Neural progenitor cell (in vitro differentiated cells): ENCODE measurements at places on chromosomes 1 and 21. TPM values are rescaled to one million over a fixed set of nuclear protein-coding genes. Genes with fewer than 3 reads are reported as not detected.

DNA sequence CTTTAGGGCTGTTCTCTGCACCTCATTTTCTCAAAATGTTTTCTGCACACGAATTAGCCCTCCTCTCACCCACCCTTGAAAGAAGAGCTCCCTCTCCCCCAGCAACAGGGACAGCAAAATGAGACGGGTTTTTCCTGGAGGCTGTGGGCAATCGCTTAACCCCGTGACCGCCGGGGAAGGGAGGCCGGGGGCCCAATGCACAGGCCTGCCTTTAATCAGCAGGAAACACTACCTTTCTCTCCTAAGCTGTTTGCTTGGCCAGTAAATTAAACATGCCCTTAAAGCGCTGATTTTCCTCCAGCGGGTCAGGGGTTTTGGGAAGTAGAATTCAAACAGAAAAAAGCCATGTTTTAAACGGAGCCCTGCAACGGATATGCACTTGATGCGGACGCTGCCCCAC lies 114.4 kb downstream of the PRDM16 start:
- DNase-seq, result no peak
- H3K4me3 ChIP-seq, result no peak overlapping the region
- H3K4me1 ChIP-seq, result peaks cover 14% of the 10 kb centered on the region
- H3K27ac ChIP-seq, result no peak overlapping the region

DNA sequence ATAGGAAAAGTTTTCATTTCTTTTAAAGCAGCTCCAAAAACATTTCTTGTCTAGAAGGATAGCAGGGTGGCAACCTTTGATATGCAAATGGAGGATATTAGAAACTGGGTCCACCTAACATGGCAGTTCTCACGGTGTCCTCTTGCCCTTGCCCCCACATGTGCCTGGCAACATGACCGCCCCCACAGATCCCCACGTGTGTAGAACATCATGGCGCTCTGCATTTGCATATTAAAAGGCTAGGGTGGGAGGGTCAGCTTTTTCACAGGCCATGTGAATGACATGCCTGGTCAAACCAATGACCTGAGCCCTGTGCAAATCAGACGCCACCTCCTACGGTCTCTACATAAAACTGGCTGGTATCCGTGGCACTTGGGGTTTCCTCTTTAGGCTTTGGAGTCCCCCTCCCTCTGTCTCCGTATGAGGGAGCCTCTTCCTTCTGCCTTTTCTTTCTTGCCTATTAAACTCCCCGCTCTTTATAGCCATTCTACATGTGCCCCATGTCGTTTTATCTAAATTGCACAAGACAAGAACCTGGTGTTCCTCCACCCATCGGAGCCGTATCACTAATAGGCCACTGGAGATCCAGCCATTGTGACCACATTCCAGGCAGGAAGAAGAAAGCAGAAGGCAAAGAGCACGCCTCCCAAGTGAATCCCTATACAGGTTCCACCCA lies 71.3 kb downstream of the WDR4 start:
- peaks cover 47% of the 10 kb centered on the region for H3K4me1 ChIP-seq
- H3K27ac ChIP-seq, result no peak overlapping the region
- H3K36me3 ChIP-seq, result no peaks in the 10 kb centered on the region
- H3K27me3 ChIP-seq, result no peaks in the 10 kb centered on the region
- DNase-seq, result no peak
- no peak overlapping the region for H3K4me3 ChIP-seq

GRCh38 chr1:224534731-224535130 lies 81.4 kb upstream of the CNIH3 start:
- DNase-seq, result no peak
- H3K27me3 ChIP-seq, result no peaks in the 10 kb centered on the region
- H3K36me3 ChIP-seq, result no peaks in the 10 kb centered on the region
- no peak overlapping the region for H3K27ac ChIP-seq
- no peak overlapping the region for H3K4me3 ChIP-seq
- H3K4me1 ChIP-seq, result no peaks in the 10 kb centered on the region

DNA sequence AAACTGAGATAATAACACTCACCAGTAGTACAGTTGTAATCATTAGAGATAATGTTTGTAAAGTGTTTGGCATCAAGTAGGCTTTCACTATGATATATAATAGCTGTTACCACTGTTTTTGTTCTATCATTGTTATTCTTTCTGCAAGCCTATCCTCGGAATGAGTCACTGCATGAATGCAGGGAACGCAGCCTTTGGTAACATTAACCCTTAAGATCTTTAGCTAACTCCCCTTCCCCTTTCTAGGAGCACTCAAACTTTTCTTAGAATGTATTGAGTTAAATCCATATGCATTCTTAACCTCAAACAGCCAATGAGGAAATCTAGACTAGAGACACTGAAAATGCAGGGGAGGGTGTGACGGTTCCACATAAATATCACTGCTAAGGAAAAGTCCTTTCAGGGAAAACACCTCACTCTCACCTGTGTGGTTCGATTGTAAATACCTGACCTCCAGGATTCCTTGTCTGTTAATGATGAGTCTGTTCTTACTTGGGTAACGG lies 467.3 kb downstream of the SETD4 start:
- no peak for DNase-seq
- H3K27ac ChIP-seq, result no peak overlapping the region
- H3K4me3 ChIP-seq, result no peak overlapping the region
- no peaks in the 10 kb centered on the region for H3K27me3 ChIP-seq

DNA sequence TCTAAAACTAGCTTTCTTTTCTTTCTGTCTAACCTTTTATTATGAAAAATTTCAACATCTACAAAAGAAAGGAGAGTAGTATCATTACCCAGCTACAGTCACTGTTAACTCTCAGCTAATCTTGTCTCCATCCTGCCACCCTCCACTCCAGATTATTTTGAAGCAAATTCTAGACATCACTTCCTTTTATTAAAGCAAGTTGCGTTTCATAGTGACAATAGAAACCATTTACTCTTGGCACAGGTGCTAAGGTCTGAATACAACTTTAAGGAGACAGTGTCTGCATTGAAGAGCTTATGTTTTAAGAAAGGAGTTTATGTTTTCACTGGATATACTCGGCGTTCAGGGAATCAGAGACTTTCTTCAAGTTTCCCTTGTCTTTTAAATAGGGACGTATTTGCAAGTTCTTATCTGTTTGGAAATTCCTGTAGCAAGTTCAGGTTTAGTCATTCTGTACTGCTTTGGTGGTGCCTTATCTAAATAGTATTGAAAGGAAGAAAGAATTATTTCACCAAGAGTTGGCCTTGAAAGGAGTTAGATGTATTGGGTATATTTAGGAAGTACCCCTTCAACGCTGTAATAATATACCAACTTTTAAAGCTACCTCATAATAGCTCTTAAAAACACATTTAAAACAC lies 42.7 kb downstream of the ITSN1 start:
- no peaks in the 10 kb centered on the region for H3K27me3 ChIP-seq
- DNase-seq, result no peak
- no peak overlapping the region for H3K4me3 ChIP-seq
- H3K36me3 ChIP-seq, result no peaks in the 10 kb centered on the region
- H3K4me1 ChIP-seq, result peaks cover 23% of the 10 kb centered on the region

DNA sequence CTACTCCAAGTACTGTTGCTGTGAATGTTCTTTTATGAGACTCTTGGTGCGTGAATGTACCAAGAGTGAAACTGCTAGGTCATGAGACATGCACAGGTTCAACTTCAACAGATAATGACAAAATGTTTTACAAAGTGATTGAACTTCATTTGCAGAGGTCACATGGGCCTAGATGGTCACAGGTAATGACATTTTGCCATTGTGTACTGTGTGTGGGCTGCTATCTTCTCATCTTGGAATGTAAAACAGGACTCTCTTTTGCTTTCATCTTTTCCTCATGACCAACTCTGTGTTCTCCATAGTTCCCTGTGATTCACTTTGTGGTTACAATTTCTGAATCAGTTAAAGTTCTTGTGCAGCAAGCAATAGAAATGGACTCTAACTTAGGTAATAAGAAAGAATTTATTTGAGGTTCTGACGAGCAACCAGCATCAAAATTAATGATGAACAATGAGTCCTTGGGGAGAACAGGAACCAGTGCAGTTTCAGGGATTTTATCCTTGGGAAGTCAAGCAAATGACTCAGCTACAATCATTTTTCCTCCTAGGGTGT lies 16.2 kb upstream of the TSNAX start:
- DNase-seq, result no peak
- H3K4me1 ChIP-seq, result peaks cover 8% of the 10 kb centered on the region
- no peaks in the 10 kb centered on the region for H3K36me3 ChIP-seq
- H3K4me3 ChIP-seq, result no peak overlapping the region

GRCh38 chr1:184988506-184988905 lies 14.2 kb upstream of the NIBAN1 start:
- H3K36me3 ChIP-seq, result no peaks in the 10 kb centered on the region
- H3K27ac ChIP-seq, result no peak overlapping the region
- DNase-seq, result no peak
- H3K27me3 ChIP-seq, result no peaks in the 10 kb centered on the region

- H3K4me3 ChIP-seq, result no peak overlapping the region
- H3K4me1 ChIP-seq, result peaks cover 5% of the 10 kb centered on the region
Measured at GRCh38 chr1:21673277-21673780, 4.2 kb upstream of the RAP1GAP start.

DNA sequence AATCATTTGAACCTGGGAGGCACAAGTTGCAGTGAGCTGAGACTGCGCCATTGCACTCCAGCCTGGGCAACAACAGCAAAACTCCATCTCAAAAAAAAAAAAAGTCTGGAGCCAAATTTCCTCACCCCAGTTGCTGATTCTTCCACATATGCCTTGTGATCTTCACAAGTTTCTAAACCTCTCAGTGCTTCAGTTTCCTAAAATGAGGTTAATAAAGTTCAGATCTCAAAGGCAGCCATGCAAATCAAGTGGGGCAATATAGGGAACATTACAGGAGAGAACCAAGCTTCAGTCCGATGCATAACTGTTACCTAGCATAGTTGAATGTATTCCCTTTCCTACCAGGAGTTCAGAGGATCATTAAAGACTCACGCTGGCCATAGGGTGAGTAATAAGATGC lies 4.8 kb downstream of the ITLN1 start:
- no peak overlapping the region for H3K4me3 ChIP-seq
- H3K4me1 ChIP-seq, result no peaks in the 10 kb centered on the region
- no peak overlapping the region for H3K27ac ChIP-seq

DNA sequence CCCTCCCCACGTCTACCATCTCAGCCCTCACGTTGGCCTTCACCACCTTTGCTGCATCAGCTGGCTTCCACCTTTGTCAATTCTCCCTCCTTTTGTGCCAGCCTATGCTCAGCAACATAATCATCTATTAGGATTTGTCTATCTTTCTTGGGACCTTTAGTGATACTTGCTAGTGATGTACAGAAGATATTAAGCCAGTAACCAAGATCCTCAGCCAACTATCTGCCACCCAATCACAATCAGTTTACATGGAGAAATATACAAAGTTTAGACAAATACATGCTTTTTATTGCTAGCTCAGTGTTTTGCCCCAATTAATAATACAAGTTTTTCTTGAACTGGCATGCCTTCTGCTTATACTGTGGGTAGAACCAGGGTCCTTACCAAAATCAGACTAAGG lies 172.3 kb downstream of the TPR start:
- peaks cover 6% of the 10 kb centered on the region for H3K4me1 ChIP-seq
- H3K36me3 ChIP-seq, result no peaks in the 10 kb centered on the region
- no peak overlapping the region for H3K4me3 ChIP-seq
- no peak overlapping the region for H3K27ac ChIP-seq

DNA sequence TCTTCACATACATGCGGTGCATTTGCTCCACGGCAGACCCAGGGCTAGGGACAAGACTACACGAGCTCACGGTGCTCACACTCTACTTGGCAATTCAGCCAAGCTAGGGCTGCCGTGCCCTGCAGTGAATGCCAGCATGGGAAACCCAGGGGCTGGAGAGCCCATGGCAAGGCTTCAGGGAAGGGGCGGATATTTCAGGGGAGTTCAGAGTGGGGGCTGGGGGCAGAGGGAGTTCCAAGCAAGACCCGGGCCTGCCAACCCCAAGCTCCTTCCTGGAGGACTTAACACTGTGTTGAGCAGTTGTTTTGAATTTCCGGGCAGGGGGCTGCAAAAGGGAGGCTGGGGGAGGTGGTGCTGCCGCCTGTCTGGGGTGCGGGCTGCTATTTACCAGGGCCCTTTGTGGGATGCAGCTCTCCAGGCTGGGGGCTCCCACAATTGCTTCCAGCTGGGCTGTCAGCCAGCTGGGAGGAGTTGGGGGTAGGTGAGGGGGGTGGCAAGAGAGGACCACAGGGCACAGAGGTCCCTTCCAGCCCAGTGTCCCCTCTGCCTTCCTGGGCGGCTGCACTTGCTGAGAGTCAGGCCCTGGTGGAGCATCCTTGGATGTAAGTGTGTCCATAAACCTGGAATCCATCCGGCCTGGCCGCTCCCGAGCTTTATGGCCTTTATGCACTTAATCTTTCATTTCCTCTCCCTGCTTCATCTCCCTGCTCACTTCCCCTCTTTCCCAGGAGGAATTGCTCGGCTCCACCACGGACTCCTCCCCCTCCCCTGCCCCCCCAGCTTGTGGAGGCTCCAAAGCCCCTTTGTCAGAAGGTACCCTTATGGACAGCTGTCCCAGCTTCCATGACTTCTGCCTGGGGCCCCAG lies 55.8 kb upstream of the SSBP3 start:
- DNase-seq, result no peak
- no peak overlapping the region for H3K27ac ChIP-seq
- H3K36me3 ChIP-seq, result no peaks in the 10 kb centered on the region
- no peak overlapping the region for H3K4me3 ChIP-seq

DNA sequence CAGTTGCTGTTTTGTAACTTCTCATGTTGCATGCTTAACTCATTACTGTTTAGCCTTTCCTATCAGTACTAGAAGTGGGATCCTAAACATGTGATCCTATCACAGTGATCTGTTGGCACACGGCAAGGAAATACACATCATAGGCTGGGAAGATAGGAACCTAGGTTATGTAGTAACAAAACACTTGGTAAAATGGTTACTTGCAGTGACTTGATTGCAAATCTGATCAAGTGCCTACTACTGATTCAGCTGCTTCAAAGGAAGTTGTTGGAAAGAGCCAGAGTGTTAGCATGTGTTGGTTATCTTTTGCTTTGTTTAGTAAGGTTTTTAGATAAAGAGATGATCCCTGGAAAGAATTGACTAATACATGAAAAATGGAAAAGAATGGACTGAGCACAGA lies 8.9 kb upstream of the VASH2 start:
- no peak for DNase-seq
- H3K27ac ChIP-seq, result no peak overlapping the region
- H3K4me3 ChIP-seq, result no peak overlapping the region
- H3K36me3 ChIP-seq, result no peaks in the 10 kb centered on the region

- no peak overlapping the region for H3K4me3 ChIP-seq
- no peaks in the 10 kb centered on the region for H3K4me1 ChIP-seq
- no peak overlapping the region for H3K27ac ChIP-seq
- H3K36me3 ChIP-seq, result no peaks in the 10 kb centered on the region
Measured at GRCh38 chr1:116766616-116767469, 12.6 kb downstream of the CD2 start.

GRCh38 chr1:225923692-225924555 lies at the start of gene PYCR2:
Gene PYCR2, minus strand, starts transcription at chr1:225924250. Its CDS starts 140 bp downstream, at chr1:225924110.
- peak within 1 kb of the TSS; percentile 88 for H3K4me3 ChIP-seq
- H3K36me3 ChIP-seq, result no peaks in the 10 kb centered on the region
- DNase-seq, result peak; percentile 98
- H3K4me1 ChIP-seq, result peaks cover 10% of the 10 kb centered on the region

GRCh38 chr1:87685311-87686135 lies 356.8 kb downstream of the LMO4 start:
- no peaks in the 10 kb centered on the region for H3K36me3 ChIP-seq
- H3K27me3 ChIP-seq, result no peaks in the 10 kb centered on the region
- peak; percentile 47 for DNase-seq
- H3K27ac ChIP-seq, result no peak overlapping the region

The VTCN1 gene
- total RNA-seq, result 0.11 and 0.22 TPM in 2 replicates

The B3GALT5 gene
- 1.3 and 1.5 TPM in 2 replicates for total RNA-seq

The BMP8B gene
- 0.24 and 0.28 TPM in 2 replicates for total RNA-seq

The LINGO4 gene
- total RNA-seq, result not detected in 2 replicates

The C1orf141 gene
- total RNA-seq, result not detected in 2 replicates

The ITSN1 gene
- total RNA-seq, result 103 and 136 TPM in 2 replicates

The SPATA17 gene
- 1.6 and 2.1 TPM in 2 replicates for total RNA-seq

The CD1D gene
- total RNA-seq, result 0.77 TPM in 1 of 2 replicates, not detected in the other
